ENCODE measurements at places on chromosomes 12 and 14.

- peaks cover 9% of the 10 kb centered on the region for H3K27me3 ChIP-seq
- peak overlapping the region; percentile 4 for H3K27ac ChIP-seq
- no peak overlapping the region for H3K4me3 ChIP-seq
- H3K36me3 ChIP-seq: peaks cover 8% of the 10 kb centered on the region
- no peak for DNase-seq
These were observed 3.8 kb upstream of the ANKRD33 start for GRCh38 chr12:51883998-51884675.

- H3K4me3 ChIP-seq: no peak overlapping the region
- no peak for DNase-seq
- H3K4me1 ChIP-seq: peaks cover 38% of the 10 kb centered on the region
- peaks cover 2% of the 10 kb centered on the region for H3K36me3 ChIP-seq
- no peaks in the 10 kb centered on the region for H3K27me3 ChIP-seq
- H3K27ac ChIP-seq: no peak overlapping the region
These were observed 282.4 kb downstream of the ZFP36L1 start for GRCh38 chr14:68510201-68511128.

GRCh38 chr12:51705450-51705849 lies 114.4 kb downstream of the SCN8A start:
- no peaks in the 10 kb centered on the region for H3K27me3 ChIP-seq
- peaks cover 2% of the 10 kb centered on the region for H3K4me1 ChIP-seq
- H3K36me3 ChIP-seq: peaks cover 3% of the 10 kb centered on the region

- H3K27me3 ChIP-seq: peaks cover 20% of the 10 kb centered on the region
- no peak for DNase-seq
- H3K4me3 ChIP-seq: peak overlapping the region; percentile 62
- H3K4me1 ChIP-seq: peaks cover 38% of the 10 kb centered on the region
These were observed 21.4 kb upstream of the CLEC4D start for GRCh38 chr12:8491646-8492530.

GRCh38 chr14:23612354-23612732 lies 23.8 kb upstream of the DHRS2 start:
- H3K27ac ChIP-seq: peak overlapping the region; percentile 32
- H3K36me3 ChIP-seq: peaks cover 14% of the 10 kb centered on the region

- no peaks in the 10 kb centered on the region for H3K4me1 ChIP-seq
- H3K27ac ChIP-seq: no peak overlapping the region
- H3K4me3 ChIP-seq: no peak overlapping the region
- no peaks in the 10 kb centered on the region for H3K36me3 ChIP-seq
- H3K27me3 ChIP-seq: no peaks in the 10 kb centered on the region
- DNase-seq: no peak
These were observed 14.1 kb downstream of the RILPL1 start for GRCh38 chr12:123519141-123520001.

DNA sequence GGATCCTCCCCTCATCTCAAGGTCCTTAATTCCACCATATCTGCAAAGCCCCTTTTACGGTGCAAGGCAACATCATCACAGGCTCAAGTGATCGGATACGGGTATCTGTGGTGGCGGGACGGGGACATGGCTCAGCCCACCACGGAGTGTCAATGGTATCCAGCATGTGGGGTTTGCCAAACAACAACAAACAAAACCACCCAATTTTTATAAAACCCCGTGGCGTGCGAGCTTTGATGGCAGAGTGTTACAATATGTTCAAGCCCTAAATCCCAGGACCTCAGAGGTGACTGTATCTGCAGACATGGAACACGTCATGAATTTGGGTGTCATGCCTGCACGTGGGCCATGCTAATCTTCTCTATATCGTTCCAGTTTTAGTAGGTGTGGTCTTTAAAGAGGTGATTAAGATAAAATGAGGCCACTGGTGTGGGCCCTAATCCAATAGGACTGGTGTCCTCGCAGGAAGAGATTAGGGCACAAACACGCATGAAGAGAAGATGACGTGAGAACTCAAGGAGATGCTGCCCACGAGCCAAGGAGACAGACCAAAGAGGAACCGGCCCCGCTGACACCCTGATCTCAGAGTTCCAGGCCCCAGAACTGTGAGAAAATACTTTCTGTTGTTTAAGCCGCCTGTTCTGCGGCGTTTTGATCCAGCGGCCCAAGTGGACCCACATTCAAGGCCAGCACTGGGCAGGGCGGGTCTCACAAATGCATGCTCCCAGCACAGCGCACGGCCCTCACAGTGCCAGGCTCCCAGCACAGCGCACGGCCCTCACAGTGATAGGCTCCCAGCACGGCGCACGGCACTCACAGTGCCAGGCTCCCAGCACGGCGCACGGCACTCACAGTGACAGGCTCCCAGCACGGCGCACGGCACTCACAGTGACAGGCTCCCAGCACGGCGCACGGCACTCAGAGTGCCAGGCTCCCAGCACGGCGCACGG lies 6.7 kb upstream of the GOLGA3 start:
- peaks cover 41% of the 10 kb centered on the region for H3K36me3 ChIP-seq
- H3K27ac ChIP-seq: peak overlapping the region; percentile 93
- no peak for DNase-seq
- H3K4me1 ChIP-seq: peaks cover 38% of the 10 kb centered on the region
- peak overlapping the region; percentile 80 for H3K4me3 ChIP-seq
- H3K27me3 ChIP-seq: no peaks in the 10 kb centered on the region

GRCh38 chr14:95044463-95045105 lies 112.7 kb downstream of the DICER1 start:
- H3K36me3 ChIP-seq: no peaks in the 10 kb centered on the region
- no peak overlapping the region for H3K4me3 ChIP-seq
- H3K27me3 ChIP-seq: peaks cover 19% of the 10 kb centered on the region
- DNase-seq: no peak

GRCh38 chr14:90554341-90554740 lies 157.5 kb downstream of the CALM1 start:
- H3K4me1 ChIP-seq: no peaks in the 10 kb centered on the region
- H3K27me3 ChIP-seq: no peaks in the 10 kb centered on the region
- H3K36me3 ChIP-seq: no peaks in the 10 kb centered on the region
- H3K4me3 ChIP-seq: no peak overlapping the region
- DNase-seq: no peak

DNA sequence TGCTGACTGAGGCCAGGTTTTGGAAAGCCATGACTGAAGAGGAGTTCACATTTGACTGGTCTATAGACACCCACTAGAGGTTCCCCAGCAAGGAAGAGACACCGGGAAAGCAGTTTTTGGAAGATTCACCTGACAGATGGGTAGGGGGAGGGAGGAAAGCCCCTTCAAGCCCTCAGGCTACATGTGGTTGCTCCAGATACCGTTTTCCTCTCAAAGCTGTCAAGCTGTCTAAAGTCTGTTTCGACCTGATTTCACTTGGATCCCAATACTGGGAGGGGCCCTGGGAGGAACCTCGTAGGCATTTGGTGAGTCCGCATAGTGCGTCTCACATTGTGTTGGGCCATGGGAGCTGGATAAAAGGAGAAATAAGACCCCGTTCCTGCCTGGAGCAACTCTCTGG lies 1.7 kb upstream of the LRP1 start:
- H3K36me3 ChIP-seq: peaks cover 3% of the 10 kb centered on the region
- H3K27ac ChIP-seq: no peak overlapping the region
- peaks cover 55% of the 10 kb centered on the region for H3K27me3 ChIP-seq
- H3K4me3 ChIP-seq: peak overlapping the region; percentile 24
- H3K4me1 ChIP-seq: peaks cover 10% of the 10 kb centered on the region
- no peak for DNase-seq

GRCh38 chr12:104665296-104665695 lies 208.5 kb downstream of the CHST11 start:
- H3K27me3 ChIP-seq: no peaks in the 10 kb centered on the region
- no peak overlapping the region for H3K27ac ChIP-seq
- H3K36me3 ChIP-seq: peaks cover 16% of the 10 kb centered on the region
- no peak for DNase-seq
- H3K4me3 ChIP-seq: no peak overlapping the region

- H3K27me3 ChIP-seq: no peaks in the 10 kb centered on the region
- H3K4me3 ChIP-seq: peak overlapping the region; percentile 73
- DNase-seq: no peak
These were observed 32.6 kb downstream of the RESF1 start for GRCh38 chr12:31991815-31992214.

- H3K36me3 ChIP-seq: no peaks in the 10 kb centered on the region
- no peak overlapping the region for H3K27ac ChIP-seq
- DNase-seq: no peak
- H3K4me3 ChIP-seq: no peak overlapping the region
- H3K4me1 ChIP-seq: no peaks in the 10 kb centered on the region
These were observed 175.9 kb upstream of the RBM19 start for GRCh38 chr12:114141921-114142564.

DNA sequence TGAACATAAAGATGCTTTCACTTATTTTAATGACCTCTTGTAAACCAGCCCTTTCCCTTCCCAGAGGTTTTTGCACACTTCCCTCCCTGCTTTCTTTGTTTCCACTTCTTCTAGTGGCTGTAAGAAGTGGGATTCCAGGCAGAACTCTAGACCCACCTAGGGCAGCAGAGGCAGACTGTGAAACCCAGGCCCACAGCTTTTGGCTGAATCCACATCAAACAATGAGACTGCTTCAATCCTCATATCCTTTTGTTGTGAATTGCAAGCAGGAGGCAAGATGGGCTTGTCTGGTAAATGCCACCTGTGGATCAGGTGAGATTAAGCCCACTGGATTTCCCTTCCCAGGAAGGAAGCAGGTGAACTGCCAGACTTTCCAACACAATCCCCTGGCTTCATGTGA lies 12.8 kb downstream of the CCDC177 start:
- no peak overlapping the region for H3K4me3 ChIP-seq
- H3K36me3 ChIP-seq: no peaks in the 10 kb centered on the region
- no peak overlapping the region for H3K27ac ChIP-seq
- DNase-seq: no peak
- H3K4me1 ChIP-seq: no peaks in the 10 kb centered on the region

GRCh38 chr12:51848841-51849735 lies 570 bp upstream of the FIGNL2 start:
- H3K4me3 ChIP-seq: no peak overlapping the region
- H3K27me3 ChIP-seq: peaks cover 49% of the 10 kb centered on the region
- H3K27ac ChIP-seq: no peak overlapping the region
- H3K4me1 ChIP-seq: peaks cover 16% of the 10 kb centered on the region
- no peak for DNase-seq

GRCh38 chr12:98945864-98946263 lies 300.8 kb downstream of the APAF1 start:
- H3K27me3 ChIP-seq: no peaks in the 10 kb centered on the region
- no peak for DNase-seq
- H3K4me3 ChIP-seq: no peak overlapping the region
- H3K4me1 ChIP-seq: no peaks in the 10 kb centered on the region
- no peak overlapping the region for H3K27ac ChIP-seq

GRCh38 chr14:79436335-79436734 lies 775.0 kb downstream of the DIO2 start:
- H3K4me1 ChIP-seq: no peaks in the 10 kb centered on the region
- H3K27me3 ChIP-seq: peaks cover 2% of the 10 kb centered on the region
- no peak overlapping the region for H3K4me3 ChIP-seq
- H3K36me3 ChIP-seq: no peaks in the 10 kb centered on the region
- DNase-seq: no peak

GRCh38 chr14:81085596-81085995 lies 130.2 kb downstream of the TSHR start:
- H3K4me3 ChIP-seq: no peak overlapping the region
- no peak for DNase-seq
- H3K27ac ChIP-seq: no peak overlapping the region
- peaks cover 5% of the 10 kb centered on the region for H3K27me3 ChIP-seq
- no peaks in the 10 kb centered on the region for H3K36me3 ChIP-seq
- H3K4me1 ChIP-seq: no peaks in the 10 kb centered on the region

DNA sequence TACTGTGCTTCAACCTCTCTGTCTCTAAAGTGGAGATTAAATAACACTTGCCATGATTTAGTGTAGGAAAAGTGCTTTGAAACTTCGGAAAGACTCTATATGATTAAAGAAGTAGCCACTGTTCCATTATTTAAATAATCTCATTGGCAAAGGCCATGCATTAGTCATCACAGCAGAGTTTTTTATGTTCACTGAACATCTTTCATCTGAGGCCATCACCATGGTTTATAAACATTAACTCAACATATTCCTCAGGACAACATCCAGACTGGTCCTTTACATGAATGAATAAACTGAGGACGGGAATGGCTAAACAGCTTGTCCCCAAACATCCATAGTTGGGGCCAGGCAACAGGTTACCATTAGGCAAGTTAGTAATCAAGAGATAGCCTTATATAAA lies 124.6 kb upstream of the FRMD6 start:
- H3K4me3 ChIP-seq: no peak overlapping the region
- H3K27ac ChIP-seq: no peak overlapping the region
- peaks cover 11% of the 10 kb centered on the region for H3K27me3 ChIP-seq
- H3K36me3 ChIP-seq: no peaks in the 10 kb centered on the region

DNA sequence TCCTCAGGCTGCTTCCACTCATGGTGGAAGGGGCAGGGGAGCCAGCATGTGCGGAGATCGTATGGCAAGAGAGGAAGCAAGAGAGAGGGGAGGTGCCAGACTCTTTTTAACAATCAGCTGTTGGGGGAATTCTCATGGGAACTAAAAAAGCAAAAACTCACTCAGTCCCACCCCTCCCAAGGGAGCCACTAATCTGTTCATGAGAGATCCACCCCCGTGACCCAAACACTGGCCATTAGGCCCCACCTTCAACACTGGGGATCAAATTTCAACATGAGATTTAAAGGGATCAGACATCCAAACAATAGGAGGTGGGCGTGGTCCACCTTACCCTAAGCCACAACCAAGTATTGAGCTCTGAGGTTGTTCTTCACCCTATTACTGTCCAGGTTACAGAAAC lies 375.1 kb downstream of the GRIN2B start:
- H3K27ac ChIP-seq: no peak overlapping the region
- no peaks in the 10 kb centered on the region for H3K4me1 ChIP-seq
- DNase-seq: no peak
- H3K4me3 ChIP-seq: no peak overlapping the region
- H3K27me3 ChIP-seq: peaks cover 5% of the 10 kb centered on the region
- no peaks in the 10 kb centered on the region for H3K36me3 ChIP-seq

GRCh38 chr14:93691042-93691780 lies 97.1 kb downstream of the PRIMA1 start:
- no peaks in the 10 kb centered on the region for H3K36me3 ChIP-seq
- H3K4me1 ChIP-seq: no peaks in the 10 kb centered on the region
- H3K4me3 ChIP-seq: no peak overlapping the region
- H3K27me3 ChIP-seq: peaks cover 19% of the 10 kb centered on the region
- no peak for DNase-seq

- peaks cover 37% of the 10 kb centered on the region for H3K27me3 ChIP-seq
- H3K36me3 ChIP-seq: peaks cover 1% of the 10 kb centered on the region
- DNase-seq: no peak
- no peak within 1 kb of the TSS for H3K27ac ChIP-seq
- H3K4me3 ChIP-seq: no peak within 1 kb of the TSS
These were observed at the start of gene PDZRN4 for GRCh38 chr12:41188058-41188840. PDZRN4 (plus strand) TSS chr12:41188320.

- H3K27ac ChIP-seq: no peak overlapping the region
- no peak overlapping the region for H3K4me3 ChIP-seq
- no peak for DNase-seq
- H3K4me1 ChIP-seq: no peaks in the 10 kb centered on the region
These were observed 44.1 kb downstream of the LRTM2 start for GRCh38 chr12:1864456-1864855.
